ENCODE measurements at places on chromosomes 12 and 14. TPM values are rescaled to one million over a fixed set of nuclear protein-coding genes. Genes with fewer than 3 reads are reported as not detected.

PYM1 gene
- total RNA-seq, result 29.5 TPM

ANG gene
- 30.6 TPM for total RNA-seq

CMTM5 gene
- 2.0 TPM for total RNA-seq

B4GALNT1 gene
- 2.8 TPM for total RNA-seq
